Mesendoderm (in vitro differentiated cells): ENCODE measurements at places on chromosomes 3 and 15.

DNA sequence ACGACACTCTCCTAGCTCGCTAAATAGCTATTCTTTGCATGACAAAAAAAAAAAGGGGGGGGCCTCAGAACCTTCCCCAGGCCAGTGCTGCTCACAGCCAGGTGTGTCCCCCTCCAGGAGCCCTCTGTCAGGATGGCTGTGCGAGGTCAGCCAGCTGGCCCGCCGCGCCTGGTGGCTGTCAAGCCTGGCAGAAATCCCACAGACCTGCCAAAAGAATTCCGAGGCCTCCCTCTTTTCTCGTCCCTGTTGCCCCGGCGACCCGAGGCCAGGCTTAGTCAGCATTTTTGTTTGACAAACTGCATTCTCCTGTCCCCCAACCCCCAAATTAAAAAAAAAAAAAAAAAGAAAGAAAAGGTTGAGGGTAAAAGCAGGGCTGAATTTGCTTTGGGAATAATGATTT, 61.9 kb downstream of the TM4SF4 start:
- DNase-seq, result peak; percentile 83

GRCh38 chr3:43079536-43080332, 26.1 kb downstream of the POMGNT2 start:
- no peak for DNase-seq

GRCh38 chr15:89628806-89629715, 26.2 kb downstream of the KIF7 start:
- DNase-seq, result no peak

DNA sequence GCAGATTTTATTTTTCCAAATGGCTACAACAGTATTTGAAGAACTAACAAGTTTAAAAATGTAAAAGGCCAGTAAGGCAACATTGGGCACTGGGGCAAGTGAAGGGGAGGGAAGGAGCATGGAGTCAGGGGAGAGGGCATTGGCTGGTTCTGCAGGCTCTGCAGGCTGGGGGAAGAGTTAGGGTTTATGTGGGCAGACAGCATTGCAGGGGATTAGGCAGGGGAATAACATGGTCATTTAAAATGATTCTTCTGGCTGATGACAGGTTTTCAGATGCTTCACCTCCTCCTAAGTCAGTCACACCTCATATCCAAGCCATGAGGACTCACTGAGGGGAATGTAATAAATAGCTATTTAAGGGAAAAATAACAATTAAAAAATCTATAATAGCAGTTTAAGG, 52.6 kb downstream of the BTD start:
- no peak for DNase-seq

DNA sequence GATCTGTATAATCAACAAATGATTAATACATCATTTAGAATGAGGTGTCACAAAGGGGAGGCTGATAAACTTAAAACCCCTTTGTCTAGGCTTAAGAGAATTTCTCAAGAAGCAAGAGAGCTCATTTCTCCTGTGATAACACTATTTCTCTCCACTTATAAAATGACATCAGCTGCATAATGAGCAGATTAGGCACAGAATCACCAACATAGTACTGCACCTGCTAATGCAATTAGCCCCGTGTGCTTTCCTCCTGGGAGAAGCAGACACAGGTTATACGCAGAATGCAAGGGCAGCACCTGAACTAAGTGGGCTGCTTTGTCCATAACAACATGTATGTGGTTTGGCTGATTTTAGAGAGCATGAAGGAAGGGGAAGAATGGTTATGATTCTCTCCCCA, 515.3 kb upstream of the CFAP20DC start:
- DNase-seq, result no peak

DNA sequence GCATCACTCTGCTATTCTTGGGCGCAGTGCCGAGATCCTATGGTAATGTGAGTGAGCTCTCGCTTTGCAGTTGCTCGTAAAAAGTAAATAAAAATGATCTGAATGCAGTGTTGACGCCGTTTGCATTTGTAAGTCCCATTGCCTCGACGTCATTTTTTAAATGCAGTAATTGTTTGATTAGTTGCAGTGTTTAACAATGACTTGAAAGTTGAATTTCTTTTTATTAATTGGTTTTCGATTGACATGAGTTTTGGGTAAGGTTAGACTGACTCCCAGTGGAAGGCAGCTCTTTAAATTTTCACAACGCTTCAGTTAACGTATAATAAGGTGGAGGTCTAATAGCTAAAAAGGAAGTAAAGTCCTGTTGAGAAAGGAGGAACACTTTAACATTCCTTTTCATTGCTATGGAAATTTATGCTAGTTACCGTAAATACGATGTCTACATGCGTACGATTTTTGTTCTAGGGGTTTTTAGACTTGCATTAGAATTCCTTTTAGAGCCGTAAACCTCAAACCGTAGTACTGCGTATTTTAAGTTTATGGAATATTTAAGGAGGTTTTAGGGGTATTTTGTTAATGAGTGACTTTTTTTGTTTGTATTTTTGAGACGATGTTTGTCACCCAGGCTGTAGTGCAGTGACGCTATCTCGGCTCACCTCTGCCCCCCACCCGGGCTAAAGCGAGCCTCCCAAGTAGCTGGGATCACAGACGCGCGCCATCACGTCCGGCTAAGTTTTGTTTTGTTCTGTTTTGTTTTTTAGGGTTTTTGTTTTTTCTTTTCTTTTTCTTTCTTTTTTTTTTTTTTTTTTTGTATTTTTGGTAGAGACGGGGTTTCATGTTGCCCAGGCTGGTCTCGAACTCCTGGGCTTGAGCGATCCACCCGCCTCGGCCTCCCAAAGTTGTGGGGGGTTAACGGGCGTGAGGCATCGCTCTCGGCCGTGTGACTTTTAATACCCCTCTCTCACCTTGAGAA, 1.4 kb downstream of the MORF4L1 start:
- peak; percentile 40 for DNase-seq

GRCh38 chr15:71601038-71601834, 209.1 kb upstream of the NR2E3 start:
- DNase-seq, result no peak

GRCh38 chr3:155382396-155383042, 89.0 kb upstream of the STRIT1 start:
- DNase-seq, result peak; percentile 82

GRCh38 chr3:25870452-25870851, 80.6 kb downstream of the OXSM start:
- peak; percentile 39 for DNase-seq

DNA sequence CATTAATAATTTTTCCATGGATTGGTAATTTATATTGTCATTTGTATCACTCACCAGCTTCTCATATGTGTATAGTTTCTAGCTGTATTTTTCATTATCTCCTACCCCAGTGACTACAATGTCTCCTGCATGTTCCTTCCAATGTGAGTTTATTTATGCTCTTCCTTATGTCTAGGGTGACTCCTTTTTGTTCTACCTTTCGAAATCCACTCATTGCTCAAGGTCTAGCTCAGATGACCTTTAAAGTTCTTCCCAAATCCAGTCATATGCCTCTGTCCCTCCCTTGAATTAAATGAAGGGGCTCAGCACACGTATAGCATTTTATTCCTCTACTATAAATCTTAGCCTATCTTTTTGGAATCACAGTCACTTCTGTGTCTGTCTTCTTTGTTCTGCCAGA, 53.0 kb downstream of the TMEM45A start:
- DNase-seq, result no peak

DNA sequence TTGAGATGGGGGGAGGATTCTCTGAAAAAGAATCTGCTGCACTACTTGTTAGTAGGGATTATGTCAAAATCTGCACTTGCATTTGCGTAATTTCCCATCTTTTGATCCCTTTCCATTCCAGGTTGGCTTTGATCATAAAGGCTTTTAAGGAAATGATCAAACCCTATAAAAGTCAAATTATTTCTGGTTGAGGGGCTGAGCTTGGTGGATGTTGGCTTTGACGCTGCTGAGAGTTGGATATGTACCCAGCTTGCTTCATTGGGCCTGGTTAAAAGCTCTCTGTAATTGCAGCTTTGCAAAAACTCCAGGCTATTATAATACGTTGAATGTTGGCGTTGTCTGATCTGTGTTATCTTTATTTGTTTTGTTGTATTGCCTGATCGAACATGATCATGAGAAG, 12.0 kb downstream of the LRRC3B start:
- DNase-seq, result no peak

- DNase-seq, result peak; percentile 59
These were observed 172.5 kb upstream of the GADL1 start for GRCh38 chr3:31067004-31067403.

DNA sequence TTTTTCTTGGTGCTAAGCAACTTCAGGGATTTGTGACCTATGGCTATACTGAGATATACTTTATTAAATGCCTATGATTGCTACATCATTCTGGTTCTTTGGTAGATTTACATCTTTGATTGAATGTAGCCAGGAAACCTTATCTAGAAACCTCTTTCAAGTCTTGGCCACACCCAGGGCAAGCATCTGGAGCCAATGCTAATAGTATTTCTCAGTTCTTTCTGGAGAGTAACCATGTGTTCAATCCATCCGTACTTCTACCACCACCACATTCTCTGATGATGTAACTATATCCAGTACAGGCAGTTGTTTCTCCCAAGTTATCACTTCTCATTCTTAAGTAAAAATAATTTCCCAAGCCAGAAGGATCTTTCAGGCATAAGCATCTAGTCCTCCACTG, 69.0 kb downstream of the NME9 start:
- no peak for DNase-seq

GRCh38 chr3:54360320-54360719, 238.0 kb downstream of the CACNA2D3 start:
- DNase-seq, result peak; percentile 47

DNA sequence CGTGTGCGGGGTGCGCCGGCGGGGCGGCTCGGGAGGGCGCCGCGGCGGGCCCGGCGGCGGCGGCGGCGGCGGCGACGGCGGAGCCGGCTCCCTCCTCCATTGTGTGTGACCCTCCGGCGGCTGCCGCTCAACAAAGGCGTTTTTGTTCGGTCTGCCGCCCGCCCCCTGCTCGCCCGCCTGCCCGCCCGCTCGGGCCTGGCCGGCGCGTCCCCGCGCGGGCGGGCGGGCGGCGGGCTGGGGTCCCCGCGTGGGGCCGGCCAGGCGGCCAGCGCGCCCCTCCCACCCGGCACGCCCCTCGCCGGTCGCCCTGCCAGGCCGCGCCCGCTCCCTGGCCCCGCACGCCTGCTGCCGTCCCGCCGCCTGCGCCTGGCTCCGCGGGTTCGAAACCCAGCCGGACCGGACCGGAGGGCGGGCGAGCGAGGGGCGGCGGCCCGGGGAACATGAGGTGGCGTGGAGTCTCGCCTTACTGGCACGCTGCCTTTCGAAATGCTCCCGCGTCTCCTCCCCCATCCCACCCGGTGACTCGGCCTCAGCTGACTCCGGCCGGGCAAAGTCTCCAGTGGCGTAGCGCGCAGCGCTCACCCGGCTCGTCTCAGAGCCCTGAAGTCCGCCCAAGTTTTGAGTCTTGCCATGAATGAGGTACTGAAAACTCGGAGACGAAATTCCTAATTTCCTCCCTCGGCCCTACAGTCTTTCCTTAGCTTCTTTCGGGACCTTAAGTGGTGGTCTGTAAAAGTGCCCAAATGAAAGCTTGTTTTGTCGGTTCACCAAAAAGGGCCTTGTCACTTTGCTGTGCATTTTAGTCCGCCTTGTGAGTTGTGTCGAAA, 588 bp downstream of the MAPK6 start:
- DNase-seq, result peak; percentile 76

DNA sequence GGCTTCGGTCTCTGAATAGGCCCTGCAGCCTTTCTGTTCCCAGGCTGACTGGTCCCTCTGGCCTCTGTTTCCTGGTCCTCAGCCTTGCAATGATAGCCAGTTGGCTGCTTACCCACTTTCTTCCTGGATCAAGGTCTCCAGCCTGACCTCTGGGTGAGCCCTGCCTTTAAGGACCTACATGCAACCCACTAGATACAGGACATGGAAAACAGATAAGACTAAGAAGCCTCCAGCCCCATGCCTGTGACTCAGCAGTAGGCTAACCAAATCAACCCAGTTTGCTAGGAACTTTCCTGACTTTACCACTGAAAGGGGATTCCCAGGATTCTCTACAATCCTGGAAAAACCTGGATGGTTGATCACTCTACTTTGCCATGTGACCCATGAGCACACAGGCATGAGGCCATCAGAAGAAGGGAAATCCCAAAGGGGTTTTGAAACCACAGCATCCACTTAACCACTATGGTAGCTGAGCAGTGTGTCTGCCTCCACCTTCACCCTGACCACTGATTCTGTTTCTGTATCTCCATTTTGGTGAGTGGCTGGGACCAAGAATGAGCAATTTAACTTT, 188.1 kb downstream of the CHST2 start:
- peak; percentile 19 for DNase-seq

- no peak for DNase-seq
These were observed 16.0 kb upstream of the LRRN1 start for GRCh38 chr3:3783210-3783609.

DNA sequence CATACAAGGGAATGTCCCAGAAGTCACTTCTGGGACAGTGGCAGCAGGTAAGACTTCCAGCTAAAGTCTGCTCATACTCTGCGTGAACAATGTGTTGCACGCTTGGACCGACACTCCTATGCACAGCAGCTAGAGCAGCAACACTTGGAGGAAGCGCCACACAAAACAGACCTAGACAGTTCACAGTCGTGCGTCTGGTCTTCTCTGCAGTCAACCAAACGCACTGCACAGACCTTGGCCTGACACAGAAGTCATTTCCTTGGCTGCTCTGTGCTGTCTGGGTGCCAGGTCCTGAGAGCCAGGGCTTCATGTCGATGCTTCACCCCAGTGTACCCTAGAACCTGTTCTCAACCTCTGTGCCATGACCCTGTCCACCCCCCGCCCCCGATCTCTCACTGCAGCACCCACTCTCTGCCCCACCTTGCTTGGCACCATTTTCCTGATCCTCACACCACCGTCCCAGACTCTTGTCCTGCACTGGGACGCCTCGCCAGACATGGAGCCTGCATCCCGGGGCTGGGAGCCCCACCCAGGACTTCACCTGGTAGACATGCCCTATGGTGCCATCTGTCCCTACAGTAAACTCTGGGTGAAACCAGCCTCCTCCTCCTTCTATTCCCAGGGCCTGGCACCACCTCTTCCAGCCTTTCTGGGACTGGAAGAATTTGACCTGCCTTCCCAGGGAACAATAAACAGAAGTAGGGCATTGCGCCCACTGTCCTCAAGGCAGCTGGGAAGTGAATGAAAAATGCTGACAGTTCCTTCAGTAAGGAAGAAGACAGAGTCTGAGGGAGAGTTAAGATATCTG, 3.1 kb downstream of the ATP10A start:
- DNase-seq, result no peak

- DNase-seq, result no peak
These were observed 261.6 kb downstream of the VPS13C start for GRCh38 chr15:61798631-61799030.

- no peak for DNase-seq
These were observed 27.7 kb downstream of the ITGA11 start for GRCh38 chr15:68404056-68404798.

- no peak for DNase-seq
These were observed 56.0 kb upstream of the KCNMB2 start for GRCh38 chr3:178480274-178480673.

- no peak for DNase-seq
These were observed 15.7 kb downstream of the CDCP1 start for GRCh38 chr3:45130476-45130875.

GRCh38 chr3:117695321-117695720, 985.7 kb downstream of the TUSC7 start:
- DNase-seq, result no peak

GRCh38 chr3:135964160-135964955, 1.2 kb upstream of the PPP2R3A start:
- DNase-seq, result no peak

- peak; percentile 71 for DNase-seq
These were observed 93.1 kb downstream of the DNASE1L3 start for GRCh38 chr3:58117561-58118181.
